Pulmonary artery endothelial cell (primary cell): ENCODE measurements at places on chromosomes 2 and 18.

DNA sequence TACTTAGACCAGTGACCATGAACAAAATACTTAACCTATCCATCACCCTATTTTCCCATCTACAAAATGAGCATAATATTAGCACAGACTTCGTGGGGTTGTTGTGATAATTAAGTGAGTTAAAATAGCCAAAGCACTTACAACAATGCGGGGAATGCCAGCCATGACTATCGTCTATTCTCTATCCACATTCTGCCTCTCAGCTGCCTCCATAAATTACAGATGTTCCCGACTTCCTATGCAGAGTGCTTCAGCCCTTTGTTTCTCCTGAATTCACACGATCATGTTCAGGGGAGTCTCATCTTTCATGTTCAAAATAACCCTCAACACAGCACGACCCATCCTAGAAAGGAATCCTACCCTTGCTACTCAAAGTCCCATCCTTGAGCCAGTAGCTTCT is 211.6 kb downstream of the EN1 start:
- DNase-seq, result no peak

GRCh38 chr2:75146606-75147332 is 52.6 kb downstream of the TACR1 start:
- peak; percentile 17 for DNase-seq

DNA sequence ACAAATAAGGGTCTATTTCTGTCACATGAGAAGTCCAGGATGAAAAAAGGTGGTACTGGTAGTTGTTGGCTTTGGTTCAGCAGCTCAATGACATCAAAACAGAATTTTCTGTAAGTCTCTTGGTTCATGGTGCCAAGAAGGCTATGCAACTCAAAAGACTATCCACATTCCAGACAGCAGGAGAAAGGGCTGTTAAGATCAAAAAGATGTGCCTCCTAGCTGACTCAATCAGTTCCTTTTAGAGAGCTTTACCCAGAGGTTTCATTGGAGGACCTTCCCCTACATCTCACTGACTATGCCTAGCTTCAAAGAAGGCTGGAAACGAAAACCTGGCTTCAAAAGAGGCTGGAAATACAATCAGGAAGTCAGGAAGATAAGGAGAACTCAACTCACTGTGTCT is 98.0 kb downstream of the DYM start:
- no peak for DNase-seq

- DNase-seq, result no peak
Observed at GRCh38 chr2:68805025-68805424, 66.2 kb downstream of the BMP10 start.

DNA sequence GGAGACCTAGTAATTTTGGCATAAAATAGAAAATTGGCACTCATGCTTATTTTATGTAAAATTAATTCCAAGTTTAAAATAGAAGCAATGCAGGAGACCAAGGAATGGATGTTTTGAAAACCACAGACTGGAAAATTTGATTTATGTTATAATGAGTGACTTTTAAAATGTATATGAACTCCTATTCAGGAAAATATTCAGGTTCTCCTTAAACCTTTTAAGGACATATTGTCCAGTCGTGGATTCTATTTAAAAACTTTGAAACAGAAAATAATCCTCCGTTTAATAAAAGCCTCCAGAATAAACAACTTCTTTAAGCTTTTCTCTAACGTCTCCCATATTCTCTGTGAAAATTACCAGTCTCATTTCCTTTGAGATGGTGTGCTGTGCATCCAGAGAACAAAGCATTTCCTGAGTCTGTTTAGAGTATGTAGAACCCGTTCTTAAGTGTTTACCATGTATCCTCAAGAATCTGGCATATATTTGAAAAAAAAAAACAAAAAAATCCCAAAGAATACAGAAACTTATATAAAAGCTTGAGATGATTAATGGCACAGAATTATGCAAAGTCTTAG is 8.6 kb upstream of the YES1 start:
- DNase-seq, result no peak

- no peak for DNase-seq
Observed at GRCh38 chr2:73267008-73267407, 17.3 kb downstream of the FBXO41 start.

DNA sequence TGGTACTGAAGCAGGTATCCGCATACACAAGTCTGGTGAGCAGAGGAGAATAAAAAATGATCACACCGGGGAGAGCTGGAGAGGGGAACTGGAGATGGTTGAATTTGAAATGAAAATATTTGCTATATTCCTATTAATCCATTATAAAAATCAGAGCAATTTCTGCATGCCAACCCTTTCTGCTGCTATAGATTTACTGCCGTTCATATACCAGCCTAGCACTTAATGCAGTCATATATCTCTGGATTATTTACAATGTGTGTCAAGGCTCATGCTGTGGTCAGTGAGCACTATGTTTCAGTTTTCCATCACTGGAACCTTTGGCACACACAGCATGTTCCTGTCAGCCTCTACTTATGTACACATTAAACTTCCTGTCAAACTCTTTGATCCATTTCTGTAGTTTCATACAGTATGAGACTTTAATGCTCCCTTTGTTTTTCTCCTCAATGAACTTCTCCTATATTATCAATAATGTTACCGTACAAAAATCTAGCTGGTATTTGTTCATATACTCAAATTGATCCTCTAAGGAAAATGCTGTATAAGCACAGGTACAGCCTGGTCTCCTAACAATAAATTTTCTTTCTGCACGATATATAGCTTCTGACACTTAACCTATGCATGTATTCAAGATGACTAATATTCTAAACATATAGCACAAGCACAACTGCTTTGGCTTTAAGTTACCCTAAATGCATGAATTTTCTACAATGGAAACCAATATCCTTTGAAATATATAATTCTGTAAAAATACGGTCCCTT is 36.7 kb downstream of the FANCL start:
- DNase-seq, result no peak

DNA sequence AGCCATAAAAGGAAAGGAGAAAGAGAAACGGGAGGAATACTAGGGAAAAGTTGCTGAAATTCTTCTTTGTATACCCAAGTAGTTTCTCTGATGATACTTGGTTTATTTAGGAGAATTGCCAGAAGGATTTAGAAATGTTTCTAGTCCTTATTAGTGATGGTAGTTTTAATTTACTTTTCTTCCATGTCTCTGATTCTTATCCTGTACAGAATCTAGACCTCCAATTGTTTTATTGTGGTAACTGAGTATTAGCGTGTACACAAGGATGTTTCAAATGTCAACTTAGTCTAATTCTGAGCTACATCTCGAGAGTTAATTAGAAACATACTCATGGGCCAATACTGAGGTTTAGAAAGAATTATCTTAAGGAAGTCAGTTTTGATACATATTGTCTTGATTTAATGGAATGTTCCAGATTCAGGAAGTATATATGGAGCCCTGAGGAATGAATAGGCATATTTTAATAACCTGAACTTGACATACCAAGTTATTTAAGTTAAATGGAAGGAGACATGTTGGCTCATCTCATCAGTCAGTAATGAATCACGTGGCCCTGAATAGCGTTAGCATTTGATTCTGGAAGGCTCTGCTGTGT is 219.6 kb downstream of the LTBP1 start:
- no peak for DNase-seq

- no peak for DNase-seq
Observed at GRCh38 chr2:11863103-11863502, 116.7 kb downstream of the LPIN1 start.

DNA sequence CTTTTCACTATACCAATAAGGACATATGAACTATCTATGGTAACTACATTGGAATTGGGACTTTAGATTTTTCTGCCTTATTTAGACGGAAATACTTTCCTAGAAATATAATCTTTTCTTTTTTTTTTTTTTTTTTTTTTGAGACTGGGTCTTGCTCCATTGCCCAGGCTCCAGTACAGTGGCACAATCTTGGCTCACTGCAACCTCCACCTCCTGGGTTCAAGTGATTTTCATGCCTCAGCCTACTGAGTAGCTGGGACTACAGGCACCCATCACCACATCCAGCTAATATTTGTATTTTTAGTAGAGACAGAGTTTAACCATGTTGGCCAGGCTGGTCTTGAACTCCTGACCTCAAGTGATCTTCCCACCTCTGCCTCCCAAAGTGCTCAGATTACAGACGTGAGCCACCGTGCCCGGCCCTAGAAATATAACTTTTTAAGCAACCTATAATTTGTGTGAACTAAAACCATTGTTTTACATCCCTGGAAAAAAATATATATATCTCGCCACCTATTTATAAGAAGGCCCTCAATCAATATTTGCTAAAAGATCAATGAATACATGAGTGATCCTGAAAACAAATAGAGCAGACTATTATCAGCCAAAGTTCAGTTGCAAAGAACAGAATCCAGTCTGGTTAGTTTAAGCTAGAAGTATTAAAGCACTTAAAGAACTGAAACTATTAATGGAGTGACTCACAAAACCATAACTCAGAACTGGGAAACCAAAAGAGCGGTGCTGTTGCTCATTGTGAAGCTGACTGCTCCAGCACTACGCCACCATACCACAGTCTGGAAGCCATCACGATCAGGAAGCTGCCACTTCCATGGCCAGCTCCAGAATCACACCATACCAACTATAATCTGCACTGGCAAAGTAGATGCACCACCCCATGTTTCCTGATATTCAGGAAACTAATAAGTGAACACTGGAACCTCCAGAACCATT is 8.4 kb upstream of the HNRNPLL start:
- DNase-seq, result no peak

GRCh38 chr2:83365476-83365875 is 1093.6 kb downstream of the SUCLG1 start:
- DNase-seq, result no peak

DNA sequence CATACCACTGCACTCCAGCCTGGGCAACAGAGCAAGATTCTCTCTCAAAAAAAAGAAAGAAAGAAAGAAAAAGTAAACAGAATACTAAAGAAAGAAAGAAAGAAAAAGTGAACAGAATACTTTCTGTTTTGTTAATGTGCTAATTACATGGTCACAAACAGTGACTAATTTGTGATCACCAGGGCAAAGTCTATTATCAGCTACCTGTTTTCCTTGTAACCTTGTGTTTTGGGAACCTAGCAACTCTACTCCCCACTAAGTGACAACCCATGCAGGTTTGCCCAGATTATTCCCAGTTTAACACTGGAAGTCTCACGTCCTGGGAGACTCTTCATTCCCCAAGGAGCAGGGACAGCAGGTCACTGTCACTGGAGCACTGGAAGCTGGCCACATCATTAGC is 16.7 kb upstream of the UGT1A9 start:
- no peak for DNase-seq

- no peak for DNase-seq
Observed at GRCh38 chr18:9330419-9330818, 4.2 kb upstream of the TWSG1 start.

DNA sequence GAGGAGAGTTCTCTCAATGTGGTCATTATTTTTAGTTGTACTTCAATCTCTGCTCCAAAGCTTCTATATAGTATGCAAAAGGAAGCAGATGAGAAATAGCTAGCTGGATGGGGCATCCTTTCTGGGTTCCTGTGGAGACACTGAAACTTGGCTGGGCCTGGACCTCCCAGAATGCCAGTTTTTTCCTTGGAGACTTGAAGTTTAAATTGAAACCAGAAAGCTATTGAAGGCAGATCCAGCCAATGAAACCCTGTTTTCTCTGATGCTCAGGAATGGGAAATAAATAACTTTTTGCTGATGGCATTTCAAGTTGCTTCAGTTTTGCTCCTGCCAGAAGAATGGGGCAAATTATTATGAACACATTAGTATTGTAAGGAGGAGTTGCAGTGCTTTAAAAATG is 2.9 kb downstream of the SETBP1 start:
- no peak for DNase-seq

GRCh38 chr2:144459286-144459685 is 60.6 kb downstream of the ZEB2 start:
- DNase-seq, result no peak

DNA sequence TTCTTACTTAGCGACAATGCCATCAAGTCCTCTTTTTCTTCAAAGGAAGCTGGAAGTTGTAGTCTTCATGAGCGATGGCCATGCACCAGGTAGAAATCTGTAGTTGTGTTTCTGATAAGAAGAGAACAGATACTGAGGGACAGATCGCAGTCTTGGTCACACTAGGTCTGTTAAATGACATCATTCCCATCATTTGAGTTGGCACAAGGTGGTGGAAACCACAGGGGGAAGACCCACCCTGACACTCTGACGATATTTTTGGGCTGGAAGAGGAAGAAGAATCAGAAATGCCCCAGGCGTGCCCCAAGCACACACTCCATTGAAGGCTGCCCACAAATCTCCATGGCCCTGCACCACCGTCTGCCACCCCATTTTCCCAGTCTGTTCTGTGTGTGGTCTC is 89.0 kb upstream of the BOD1L2 start:
- no peak for DNase-seq

GRCh38 chr2:39325966-39326365 is 82.2 kb upstream of the CDKL4 start:
- no peak for DNase-seq

GRCh38 chr2:68791914-68792313 is 57.3 kb downstream of the ARHGAP25 start:
- DNase-seq, result no peak

- no peak for DNase-seq
Observed at GRCh38 chr2:31248139-31248538, 14.2 kb downstream of the EHD3 start.

- DNase-seq, result no peak
Observed at GRCh38 chr2:236179236-236180075, 11.3 kb upstream of the GBX2 start.

- peak; percentile 41 for DNase-seq
Observed at GRCh38 chr2:164910101-164910899, 45.0 kb downstream of the SLC38A11 start.

DNA sequence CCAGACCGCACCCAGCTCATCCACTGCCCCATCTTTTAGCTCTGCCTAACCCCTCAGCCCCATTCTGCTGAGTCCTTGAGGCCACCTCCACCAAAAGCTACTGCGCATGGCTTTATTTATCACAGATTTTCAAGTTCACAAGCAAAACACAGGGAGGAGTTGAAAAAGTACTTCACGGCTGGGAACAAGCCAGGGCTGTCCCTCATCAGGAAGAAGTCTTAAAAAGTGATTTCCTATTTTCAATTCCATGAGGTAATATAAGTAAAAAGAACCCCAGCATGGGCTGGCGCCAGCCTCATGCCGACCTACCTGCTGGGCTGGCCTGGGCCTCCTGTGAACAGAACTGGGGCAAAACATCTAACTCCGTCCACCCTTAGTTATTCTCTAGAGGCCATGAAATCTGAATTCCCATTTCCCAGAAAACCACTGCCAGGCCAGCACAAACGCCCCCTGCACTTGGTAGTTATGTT is 69.0 kb downstream of the POLR1A start:
- DNase-seq, result no peak

DNA sequence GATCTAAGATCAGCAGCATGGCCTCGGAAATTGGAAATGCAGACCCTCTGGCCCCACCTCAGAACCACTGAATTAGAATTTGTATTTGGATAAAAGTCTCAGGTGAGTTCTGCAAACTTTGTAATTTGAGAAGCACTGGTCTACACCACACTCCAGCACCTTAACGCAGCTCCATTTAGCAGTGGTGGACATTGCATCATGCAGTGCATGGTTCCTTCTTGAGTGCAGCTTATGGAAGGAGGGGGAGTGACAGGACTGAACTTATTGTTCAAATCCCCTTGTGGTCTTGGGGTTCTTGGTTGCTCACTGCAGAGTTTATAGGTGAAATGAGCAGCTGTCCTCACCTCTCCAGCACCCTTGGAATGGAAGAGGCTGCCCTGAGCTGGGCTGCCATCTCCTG is 17.4 kb upstream of the STEAP3 start:
- no peak for DNase-seq

- DNase-seq, result no peak
Observed at GRCh38 chr2:225274751-225275150, 124.8 kb upstream of the NYAP2 start.
